ENCODE measurements at places on chromosomes 7 and 10. TPM values are rescaled to one million over a fixed set of nuclear protein-coding genes. Genes with fewer than 3 reads are reported as not detected.

DNA sequence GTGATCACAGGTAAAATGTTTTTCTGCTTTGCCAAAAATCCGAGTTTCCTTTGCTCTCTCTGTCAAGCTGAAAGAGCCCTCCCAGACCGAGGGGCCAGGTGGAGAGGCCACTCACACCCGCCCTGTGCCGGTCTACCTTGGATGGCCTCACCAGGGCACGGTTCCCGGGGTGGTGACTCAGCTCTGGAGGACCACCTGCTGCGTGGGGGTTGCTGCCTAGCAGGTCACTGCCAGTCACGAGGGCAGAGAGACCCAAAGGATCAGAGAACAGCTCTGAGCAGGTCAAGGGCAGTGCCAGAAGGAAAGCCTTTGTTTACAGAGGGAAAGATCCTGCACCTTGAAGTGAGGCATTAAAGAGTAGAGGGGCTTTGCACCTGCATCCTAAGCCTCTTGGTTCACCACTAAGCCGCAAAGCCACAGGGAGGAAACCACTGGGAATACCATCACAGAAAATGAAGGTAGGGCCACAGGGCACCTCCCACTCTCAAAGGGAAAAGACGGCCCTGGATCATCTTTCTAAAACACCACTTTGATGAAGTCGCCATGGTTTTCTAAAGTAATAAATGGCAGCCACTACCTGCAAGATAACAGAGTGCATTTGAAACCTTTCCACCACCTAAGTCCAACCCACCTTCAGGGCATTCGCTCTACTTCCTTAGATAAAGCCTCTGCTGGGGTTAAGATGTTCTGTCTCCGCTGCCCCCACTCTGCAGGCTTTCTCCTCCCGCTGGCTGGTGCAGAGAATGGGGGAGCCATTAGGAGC lies 160.3 kb upstream of the KLF14 start:
- no peak for DNase-seq

DNA sequence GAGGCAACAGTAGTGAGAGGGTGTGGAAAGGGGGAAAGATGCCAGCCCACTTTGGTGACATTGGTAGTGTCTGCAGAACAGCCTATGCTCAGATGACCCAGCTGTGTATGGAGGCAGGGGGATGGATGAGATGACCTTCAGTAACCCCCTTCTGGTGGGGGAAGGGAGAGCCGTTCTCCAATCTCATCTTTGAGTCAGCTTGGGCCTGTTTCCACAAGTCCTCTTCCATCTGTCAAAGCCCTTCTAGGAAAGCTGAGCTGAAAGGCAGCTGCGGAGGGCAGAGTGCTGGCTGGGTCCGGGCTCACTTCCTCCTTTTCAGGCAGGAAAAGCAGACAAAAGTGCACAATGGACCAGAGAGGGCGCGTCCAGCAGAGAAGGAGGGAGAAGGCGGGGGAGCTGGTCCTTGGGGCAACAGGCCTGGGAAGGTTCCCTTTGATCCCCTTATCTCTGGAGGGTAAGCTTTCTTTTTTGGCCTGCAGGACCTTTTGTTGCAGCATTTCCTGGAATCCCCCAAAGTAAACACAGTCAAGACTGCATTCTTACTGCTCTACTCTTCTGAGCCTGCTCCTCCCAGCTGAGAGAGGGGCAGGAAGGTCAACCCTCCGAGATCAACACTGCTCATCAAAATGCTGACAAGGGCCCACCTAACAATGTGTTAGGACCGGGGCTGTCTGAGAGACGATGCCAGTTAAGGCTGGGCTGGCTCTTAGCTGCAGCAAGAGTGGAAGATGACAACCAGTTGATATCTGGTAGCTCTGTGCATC lies 1.2 kb upstream of the LRMDA start:
- DNase-seq: no peak

- no peak for DNase-seq
Observed at GRCh38 chr7:99390941-99391602, 16.5 kb downstream of the ARPC1B start.

Gene AGAP6
- 43.4 TPM for total RNA-seq

DNA sequence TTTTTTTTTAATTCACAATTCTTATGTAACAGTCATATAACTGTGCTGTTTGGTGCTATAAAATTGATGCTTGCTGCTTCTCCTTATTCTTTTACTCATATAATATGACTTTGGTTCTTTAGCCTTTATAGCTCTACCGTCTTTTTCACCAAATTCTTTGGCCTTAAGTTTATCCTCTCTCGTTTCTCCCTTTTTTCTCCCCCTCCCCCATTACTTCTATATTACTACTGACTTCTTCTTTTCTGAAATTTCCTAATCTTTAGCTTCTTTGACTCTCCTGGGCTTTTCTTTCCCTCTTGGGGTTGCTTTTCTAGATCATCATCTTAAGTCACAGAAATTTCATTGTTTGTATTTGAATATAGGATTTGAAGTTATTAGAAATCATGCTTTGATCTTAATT lies 3.8 kb downstream of the BCCIP start:
- no peak for DNase-seq

DNA sequence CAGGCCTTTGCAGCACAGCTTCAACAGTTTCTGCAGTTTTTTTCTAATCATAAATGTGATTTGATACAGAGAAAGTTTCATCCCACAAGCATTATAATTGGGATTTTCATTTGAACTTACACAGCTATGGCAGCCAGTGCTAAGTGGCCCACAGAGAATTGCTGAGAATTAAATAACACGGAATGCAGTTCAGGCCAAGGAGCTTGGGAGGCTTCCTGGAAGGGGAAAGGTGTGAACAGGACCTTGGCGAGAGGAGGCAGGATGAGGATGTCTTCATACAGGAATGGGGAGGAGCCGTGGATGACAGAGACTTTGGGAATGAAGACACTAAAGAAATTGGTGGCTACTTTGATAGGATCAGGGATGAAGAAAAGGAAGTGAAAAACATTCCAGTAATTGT lies 95.3 kb downstream of the ZNF22 start:
- no peak for DNase-seq

DNA sequence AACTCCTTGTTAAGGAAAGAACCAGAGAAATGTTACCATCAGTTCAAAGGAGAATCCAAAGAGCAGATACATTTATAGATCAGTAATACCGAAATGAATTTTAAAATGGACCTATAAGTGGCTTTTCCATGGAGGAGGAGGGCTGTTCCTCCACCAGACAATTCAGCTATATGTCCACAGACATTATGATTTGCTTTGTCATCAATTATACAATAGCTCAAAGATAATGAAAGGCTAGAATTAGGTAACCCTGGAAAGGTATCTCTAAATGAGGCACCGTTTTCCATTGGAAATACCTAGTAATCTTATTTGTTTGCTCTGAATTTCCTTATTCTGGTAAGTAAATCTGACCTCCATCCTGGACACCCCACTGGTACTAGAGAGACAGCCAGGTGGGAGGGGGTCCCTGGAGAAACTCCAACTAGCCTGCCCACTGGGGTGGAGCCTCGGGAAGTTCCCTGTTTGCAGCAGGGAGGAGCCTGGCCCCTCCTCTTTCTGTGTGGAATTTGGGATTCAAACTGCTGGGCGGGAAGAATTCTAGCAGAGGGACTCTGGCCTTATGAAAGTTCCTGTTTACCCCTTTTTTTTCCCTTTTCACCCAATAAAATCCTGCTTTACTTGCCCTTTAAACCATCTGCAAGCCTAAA lies 218.0 kb downstream of the PHF14 start:
- DNase-seq: no peak

Gene AUTS2
- total RNA-seq: 102 TPM

DNA sequence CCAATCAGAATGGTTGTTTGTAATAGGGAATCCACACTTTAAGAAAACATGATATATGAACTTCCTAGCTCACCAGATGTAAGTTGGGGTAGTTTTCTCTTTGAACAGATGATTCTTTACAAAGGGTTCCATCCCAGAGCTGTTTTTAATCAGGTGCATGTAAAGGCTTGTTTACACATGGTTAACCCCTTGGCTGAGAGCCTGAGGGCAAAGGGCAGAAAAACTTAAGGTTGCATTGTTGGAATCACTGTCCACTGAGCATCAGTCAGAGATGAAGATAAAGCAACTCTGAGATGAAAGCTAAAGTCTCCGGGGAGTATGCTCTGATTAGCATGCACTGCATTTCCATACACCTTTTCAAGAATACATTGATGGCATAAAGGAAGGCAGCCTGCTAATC lies 518.2 kb downstream of the SORCS3 start:
- no peak for DNase-seq

DNA sequence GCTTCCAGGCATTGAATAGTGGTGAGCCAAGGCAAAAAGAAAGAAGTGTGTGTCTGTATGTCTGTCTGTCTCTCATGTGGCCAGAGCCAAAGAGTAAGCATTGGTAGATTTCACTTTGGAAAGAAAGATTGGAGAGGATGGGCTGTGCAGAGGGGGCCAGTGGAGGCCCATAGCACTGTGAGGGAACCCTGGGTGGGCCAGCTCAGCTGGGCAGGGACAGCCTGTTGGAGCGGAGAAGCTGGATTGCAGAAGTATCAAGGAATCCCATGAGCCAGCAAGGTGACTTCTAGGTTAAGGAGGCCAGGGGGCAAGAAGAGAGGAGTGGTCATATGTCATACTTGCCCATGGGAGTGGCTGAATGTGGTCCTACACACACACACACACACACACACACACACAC lies 1.5 kb upstream of the GRID1 start:
- peak; percentile 20 for DNase-seq

- DNase-seq: no peak
Observed at GRCh38 chr7:119660080-119660479, 612.9 kb upstream of the KCND2 start.

Gene TMEM270
- not detected for total RNA-seq

Gene UPK3BL2
- total RNA-seq: 9.3 TPM

Data from suprapubic skin (tissue), 4 donors.